Mesothelial cell of epicardium (in vitro differentiated cells): ENCODE measurements at places on chromosomes 11 and 22.

GRCh38 chr11:22430141-22430541 is 92.0 kb downstream of the SLC17A6 start:
- DNase-seq, result no peak

DNA sequence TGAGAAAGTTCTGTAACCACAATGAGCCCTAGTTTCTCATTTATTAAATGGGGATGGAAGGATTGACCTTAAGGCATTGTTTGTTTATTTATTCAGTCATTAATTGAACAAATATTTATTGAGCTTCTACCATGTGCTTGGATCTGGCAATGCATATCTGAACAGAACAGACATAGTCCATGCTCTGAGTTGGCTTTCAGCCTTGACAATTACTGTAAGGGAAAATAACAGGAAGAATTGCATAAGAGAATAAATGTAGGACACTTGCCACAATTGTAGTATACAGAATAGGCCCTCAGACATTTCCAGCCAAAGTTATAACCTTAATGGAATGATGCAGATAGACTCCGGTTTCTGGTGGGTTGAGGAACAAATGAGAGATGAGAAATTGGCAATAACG is 160.5 kb upstream of the TTC12 start:
- DNase-seq, result no peak

DNA sequence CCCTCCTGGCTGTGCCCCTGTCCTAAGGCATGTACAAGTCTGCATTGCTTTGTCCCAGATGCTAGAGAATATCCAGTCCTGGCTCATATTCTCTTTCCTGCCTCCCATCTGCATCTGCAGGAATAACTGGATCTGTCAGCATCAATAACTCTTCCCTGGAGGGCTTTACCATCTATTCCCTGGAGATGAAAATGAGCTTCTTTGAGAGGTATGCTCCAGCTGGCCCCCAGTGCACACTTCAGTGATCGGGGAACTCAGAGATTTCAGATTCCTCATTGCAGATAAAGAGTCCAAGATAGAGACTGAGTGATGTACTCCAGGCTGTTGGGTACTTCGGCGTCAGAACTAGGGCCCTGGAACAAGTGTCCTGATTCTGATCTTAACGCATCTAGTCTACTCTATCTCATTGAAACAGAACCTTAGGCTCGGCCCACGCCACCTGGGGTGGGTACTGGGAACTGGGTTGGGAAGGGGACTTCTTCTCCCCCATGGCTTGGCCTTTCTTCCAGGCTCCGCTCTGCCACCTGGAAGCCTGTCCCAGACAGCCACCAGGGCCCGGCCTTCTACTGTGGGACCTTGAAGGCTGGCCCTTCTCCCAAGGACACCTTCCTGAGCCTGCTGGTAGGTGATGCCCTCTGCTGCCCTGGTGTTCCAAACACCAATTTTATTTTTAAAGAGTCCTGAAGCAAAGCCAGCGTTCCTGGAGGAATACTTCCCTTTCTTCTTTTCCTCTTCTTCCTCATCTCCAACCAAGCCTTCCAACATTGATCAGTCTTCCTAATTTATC is 17.8 kb upstream of the GLB1L2 start:
- DNase-seq, result no peak

GRCh38 chr11:107562647-107563208 is 2.8 kb downstream of the ALKBH8 start:
- no peak for DNase-seq

- no peak for DNase-seq
Observed at GRCh38 chr11:548700-549603, 11.6 kb downstream of the LMNTD2 start.

DNA sequence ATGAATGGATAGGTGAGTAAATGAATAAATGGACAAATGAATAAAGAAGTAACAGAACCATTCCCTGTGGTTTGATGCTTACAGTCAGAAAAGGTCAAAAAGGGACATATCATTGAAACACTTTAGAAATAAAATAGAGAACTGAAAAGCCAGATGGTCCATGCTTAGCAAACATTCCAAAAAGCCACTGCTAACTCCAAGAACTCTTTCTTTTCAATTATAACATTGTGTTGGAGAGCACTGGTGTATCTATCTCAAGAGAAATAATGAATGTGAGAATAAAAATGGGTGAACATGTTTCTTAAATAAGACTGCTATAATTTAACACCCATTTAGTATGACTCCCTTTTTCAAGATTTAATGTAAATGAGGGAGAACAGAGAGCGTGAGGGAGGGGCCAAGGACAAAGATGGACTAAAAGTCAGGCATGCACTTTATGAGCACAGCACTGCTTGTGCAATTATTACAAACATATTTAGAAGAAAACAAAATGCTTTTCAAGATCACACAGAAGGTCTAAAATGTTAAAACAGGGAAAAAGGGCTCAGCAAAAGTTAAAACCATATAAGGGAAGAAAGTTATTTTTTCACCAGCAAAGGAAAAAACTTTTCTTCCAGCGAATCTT is 224.3 kb upstream of the PITPNB start:
- no peak for DNase-seq

GRCh38 chr11:95575517-95575916 is 214.1 kb downstream of the FAM76B start:
- no peak for DNase-seq

GRCh38 chr11:45677770-45678512 is 12.5 kb upstream of the CHST1 start:
- DNase-seq, result no peak

DNA sequence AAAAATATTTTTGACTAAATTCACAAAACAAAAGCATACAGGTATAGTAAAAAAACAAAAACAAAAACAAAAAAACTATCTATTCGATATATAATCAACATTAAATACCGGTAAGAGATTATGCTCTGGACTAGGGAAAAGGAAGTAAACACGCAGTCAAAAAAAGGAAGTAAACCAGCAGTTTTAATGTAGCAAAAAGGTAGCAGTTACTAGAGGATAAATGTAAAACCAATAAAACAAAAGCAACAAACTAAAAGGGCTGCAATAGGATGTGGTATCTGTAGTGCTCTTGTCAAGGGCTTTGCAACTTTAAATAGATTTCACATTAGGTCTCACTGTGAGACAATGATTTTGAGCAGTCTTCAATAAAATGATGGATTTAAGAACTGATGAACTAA is 2.4 kb downstream of the TRIM22 start:
- no peak for DNase-seq

GRCh38 chr11:68353669-68354068 is 41.3 kb downstream of the LRP5 start:
- no peak for DNase-seq

DNA sequence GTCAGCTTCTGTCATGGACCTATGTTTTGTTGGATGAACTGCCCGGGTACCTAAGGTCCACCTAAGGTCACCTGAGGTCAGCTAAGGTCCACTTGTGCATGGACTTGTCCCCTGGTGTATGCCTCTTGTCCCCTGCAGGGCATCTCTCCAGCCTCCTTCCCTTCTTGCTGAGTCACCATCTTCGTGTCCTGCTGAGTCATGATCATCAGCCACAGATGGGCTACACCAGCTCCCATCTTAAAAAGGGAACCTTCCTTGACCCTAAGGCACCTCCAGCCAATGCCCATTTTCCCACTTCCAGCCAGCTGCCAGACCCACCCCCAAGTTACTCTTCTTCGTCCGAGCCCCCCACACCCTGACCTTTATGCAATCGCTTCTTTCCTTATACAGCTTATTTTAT is 544.9 kb downstream of the TBC1D22A start:
- no peak for DNase-seq

DNA sequence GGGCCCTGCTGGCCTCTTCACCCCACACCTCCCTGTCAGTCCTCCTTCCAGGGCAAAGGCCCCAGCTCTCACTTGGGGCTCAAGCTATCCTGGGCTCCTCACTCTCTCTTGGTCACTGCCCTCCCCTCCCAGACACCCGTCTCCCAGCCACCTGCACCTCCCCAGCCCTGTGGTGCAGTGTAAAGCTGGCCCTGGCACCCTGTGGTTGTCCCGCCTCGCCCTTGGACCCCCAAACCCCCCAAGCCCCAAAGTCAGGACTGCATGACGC is 16.8 kb upstream of the PPARA start:
- no peak for DNase-seq

- DNase-seq, result no peak
Observed at GRCh38 chr11:18322818-18323570, 627 bp downstream of the GTF2H1 start.

GRCh38 chr22:43922123-43922522 is 1.5 kb upstream of the PNPLA3 start:
- no peak for DNase-seq
